Stimulated activated CD4-positive, alpha-beta T cell treated with anti-CD3 and anti-CD28 coated beads, TNF-alpha, amount 100 ng/mL, for 48 hours (primary cell): ENCODE measurements at places on chromosomes 16 and 17.
A peak's percentile ranks its signal among the peaks of the same experiment; 100 is the strongest.

- DNase-seq, result no peak
These were observed 29.0 kb downstream of the ETV4 start for GRCh38 chr17:43517161-43517560.

DNA sequence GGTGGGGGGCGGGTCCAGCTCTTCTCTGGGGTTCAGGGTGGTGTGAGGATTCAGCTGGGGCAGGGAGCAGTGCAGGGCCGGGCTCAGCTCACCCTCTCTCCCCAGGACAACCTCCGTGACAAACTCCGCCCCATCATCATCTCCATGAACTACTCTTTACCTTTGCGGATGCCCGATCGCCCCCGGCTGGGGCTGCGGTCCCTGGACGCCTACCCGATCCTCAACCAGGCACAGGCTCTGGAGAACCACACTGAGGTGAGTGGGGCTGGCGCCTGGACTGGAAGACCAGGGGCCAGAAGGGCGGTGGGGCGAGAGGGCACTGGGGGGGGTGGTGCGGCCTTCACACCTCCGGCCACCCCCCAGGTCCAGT, 18.9 kb upstream of the PDK2 start:
- no peak for DNase-seq

DNA sequence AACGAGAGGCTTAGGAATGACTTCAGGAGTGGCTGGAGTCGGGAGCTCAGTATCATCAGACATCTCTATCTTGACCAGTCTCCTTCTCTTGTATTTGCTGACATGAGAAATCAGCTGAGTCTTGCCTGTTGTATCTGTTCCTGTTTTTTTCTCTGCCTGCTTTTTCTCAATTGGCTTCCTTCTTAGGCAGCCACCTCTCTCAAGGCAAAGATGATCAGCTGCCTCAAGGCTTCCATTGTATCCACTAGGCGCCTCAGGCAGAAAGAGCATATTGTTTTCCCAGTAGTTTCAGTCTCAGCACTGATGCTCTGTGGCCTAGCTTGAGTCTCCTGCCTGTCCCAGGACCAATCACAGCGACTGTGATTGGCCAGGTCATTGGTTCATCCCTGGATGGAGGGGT, 306.2 kb downstream of the CPPED1 start:
- DNase-seq, result no peak

- DNase-seq, result no peak
These were observed 15.5 kb downstream of the QRICH2 start for GRCh38 chr17:76292567-76292966.

- DNase-seq, result no peak
These were observed 13.3 kb downstream of the TVP23A start for GRCh38 chr16:10805334-10805733.

GRCh38 chr17:57294629-57295501, 38.5 kb downstream of the MSI2 start:
- DNase-seq, result peak; percentile 10

- DNase-seq, result no peak
These were observed 10.2 kb downstream of the KATNB1 start for GRCh38 chr16:57745768-57746167.

DNA sequence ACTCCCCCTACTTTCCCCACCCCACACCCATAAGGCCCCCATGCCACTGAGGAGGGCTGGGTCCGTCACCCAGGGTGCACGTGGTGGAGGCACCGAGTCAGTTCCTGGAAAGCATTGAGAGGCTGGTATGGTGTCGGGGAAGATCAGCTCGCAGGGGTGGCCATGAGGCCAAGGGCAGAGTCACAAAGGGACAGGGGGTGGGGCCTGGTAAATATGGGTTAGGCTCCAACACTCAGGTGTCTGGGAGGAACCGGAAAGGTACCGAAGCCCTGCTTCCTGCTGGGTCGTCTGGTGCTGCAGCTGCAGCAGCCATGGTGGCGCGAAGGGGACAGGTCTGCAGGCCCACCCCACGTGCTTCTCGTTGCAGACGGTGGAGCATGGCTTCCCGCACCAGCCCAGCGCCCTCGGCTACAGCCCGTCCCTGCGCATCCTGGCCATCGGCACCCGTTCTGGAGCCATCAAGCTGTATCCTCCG, 30.2 kb downstream of the LLGL2 start:
- no peak for DNase-seq

DNA sequence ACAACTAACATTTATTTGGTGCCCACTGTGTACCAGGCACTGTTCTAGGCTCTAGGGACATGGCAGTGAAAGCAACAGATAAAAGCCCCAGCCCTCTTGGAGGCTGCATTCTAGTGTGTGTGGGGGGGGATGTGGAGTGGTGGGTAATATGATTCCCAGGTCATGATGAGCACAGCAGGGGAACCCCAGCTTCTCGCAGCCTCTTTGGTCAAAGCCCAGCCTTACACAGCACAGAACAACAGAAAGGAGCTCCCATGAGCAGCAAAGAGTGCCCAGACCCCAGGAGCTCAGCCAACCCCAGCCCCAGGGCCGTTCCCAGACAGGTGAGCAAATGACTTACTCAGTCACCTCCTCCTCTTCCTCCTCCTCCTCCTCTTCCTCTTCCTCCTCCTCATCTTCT, 21.9 kb downstream of the CNGB1 start:
- no peak for DNase-seq
